ENCODE measurements at places on chromosomes 1 and 21.
A peak's percentile ranks its signal among the peaks of the same experiment; 100 is the strongest.

- no peak for DNase-seq
Observed at GRCh38 chr21:31338908-31339368, 5.1 kb downstream of the TIAM1 start.

GRCh38 chr1:164137273-164137925 lies 421.6 kb upstream of the PBX1 start:
- peak; percentile 98 for DNase-seq

GRCh38 chr1:110631836-110632620 lies 25.9 kb upstream of the KCNA2 start:
- no peak for DNase-seq

DNA sequence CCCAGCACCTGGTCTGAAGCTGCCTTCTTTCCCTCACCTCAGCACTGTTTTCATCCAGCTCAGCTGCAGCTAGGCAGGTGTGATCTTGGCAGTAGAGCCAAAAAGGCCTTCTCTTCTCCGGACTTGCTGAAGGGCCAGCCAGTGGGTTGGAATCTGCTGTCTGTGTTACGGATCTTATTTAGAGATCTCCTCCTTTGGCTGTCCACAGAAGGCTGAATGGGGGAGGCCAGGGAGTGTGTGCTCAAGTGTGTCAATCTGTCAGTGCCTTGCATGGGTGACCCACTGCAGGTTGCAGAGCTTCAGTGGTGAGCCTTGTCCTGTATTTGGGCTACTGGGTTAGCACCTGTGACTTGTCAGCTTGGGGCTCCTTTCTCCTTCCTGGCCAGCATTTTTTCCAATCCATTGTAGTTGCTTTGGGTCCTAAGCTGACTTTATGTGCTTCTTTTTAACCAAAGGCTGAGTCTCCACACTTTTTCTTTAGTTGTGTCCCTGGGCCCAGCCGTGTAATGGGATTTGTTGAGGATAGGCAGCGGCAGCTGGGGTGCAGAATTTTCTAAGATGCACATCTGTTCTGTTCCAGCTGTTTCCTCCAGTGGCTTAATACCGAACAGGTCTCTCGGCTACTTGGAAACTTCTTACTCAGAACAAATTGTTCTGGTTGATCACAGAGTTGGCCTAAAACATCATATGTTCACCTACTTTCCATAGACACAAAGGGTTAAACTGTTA lies 126.8 kb downstream of the PEX14 start:
- DNase-seq = no peak

DNA sequence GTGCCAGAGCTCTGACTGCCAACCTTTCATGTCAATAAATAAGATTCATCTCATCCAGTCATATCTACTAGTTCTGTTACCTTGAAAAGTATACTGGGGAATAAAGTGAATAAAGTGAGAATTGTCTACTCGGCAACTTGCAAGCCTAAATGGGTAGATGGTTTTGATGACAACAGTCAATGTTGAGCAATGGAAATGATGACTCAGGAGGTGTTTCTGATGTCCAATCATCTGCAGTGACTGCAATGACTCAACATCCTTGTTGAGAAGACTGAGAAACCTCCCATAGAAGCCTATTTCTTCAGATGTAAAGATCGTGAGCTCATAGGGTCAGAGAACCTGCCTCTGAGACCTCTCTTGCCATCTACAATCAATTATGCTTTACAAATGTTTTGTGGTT lies 276.4 kb downstream of the SPATA17 start:
- DNase-seq = no peak

DNA sequence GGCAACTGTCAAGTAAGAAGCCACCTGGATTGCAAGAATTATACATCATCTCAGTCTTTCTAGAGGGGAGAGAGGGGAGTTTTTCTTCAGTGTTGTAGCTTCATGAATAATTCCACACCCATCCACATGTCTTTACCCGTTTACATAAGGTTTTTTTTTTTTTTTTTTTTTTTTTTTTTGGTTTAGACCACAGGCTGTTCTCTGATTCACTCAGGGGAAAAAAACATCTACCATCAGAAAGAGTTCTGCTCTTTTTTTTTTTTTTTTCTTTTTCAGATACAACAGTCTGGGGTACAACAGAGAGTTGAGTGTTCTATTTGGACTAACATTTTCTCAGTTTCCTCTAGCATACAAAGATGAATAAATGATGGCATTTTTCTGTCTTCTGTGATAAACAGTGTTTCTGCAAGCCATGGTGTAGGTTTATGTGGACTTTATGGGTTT lies 4.9 kb upstream of the KIF14 start:
- DNase-seq = no peak

GRCh38 chr1:248857749-248858095 lies 1.2 kb downstream of the ZNF692 start:
- no peak for DNase-seq

- no peak for DNase-seq
Observed at GRCh38 chr1:168865850-168866620, 137.0 kb upstream of the DPT start.

DNA sequence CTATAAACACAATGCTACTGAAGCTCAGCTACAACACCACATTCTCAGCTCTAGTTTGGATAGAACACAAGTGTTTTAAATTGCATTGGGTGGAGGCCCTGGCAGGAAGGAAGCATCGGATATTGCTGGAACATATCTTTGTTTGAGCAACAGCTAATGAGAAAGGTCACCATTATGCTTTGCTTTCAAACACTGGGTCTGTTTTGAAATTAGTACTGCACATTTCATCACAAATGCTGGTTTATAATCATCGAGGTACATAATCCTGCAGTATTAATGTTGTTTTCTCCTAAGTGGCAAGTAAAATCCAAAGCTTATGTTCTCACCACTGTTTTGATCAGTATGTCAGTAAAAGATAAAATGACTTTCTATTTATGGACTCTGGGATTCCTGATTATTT lies 61.5 kb upstream of the ARHGAP29 start:
- DNase-seq = no peak

DNA sequence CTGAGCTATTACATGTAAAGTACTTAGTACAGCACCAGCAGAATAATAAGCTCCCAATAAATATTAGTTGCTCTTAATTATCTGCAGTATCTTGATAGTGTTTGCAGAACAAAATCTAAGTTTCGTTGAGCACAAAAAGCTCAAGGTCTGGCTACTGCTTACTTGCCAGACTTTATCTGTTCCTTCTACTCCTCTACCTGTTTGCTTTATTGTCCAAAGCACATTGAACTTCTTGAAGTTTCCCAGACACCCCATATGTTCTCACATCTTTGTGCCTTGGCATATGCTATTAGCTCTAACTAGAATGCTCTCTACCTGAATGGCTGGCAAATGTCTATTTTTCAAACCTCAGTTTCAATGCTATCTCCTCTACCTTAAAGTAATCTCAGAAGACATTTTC lies 54.9 kb downstream of the LRRC40 start:
- DNase-seq = no peak

- no peak for DNase-seq
Observed at GRCh38 chr1:7224644-7225043, 439.4 kb downstream of the CAMTA1 start.

GRCh38 chr1:186770421-186770820 lies 58.3 kb upstream of the PLA2G4A start:
- no peak for DNase-seq

DNA sequence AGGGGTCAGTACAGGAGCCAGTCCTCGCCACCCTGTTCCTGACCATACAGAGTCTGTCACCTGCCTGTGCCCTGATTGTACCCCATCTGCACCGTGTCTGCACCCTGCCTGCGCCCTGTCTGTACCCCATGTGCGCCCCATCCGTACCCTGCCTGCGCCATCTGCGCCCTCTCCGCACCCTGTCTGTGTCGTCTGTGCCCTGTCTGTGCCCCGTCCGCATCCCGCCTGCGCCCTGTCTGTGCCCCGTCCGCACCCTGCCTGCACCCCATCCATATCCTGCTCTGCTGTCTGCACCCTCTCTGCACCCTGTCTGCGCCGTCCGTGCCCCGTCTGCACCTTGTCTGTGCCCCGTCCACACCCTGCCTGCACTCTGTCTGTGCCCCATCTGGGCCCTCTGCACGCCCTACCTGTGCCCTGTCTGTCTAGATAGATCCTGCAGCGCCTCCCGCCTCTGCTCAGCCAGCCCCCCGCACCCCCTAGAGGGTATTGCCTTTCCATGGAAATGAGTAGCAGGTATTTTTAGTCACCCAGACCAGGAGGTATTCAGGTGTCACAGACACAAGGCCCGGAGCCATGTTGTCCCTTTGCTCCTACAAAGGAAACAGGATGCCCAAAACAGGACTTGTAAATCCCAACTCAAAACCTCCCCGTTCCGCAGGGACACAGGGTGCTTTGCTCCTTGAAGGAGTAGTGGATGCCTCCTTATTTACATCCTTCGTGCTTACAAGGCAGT lies 7.7 kb upstream of the NPHP4 start:
- no peak for DNase-seq

GRCh38 chr1:42454403-42454802 lies 1.4 kb downstream of the ZMYND12 start:
- no peak for DNase-seq

GRCh38 chr1:152000964-152001630 lies 7.4 kb upstream of the S100A10 start:
- DNase-seq = no peak

DNA sequence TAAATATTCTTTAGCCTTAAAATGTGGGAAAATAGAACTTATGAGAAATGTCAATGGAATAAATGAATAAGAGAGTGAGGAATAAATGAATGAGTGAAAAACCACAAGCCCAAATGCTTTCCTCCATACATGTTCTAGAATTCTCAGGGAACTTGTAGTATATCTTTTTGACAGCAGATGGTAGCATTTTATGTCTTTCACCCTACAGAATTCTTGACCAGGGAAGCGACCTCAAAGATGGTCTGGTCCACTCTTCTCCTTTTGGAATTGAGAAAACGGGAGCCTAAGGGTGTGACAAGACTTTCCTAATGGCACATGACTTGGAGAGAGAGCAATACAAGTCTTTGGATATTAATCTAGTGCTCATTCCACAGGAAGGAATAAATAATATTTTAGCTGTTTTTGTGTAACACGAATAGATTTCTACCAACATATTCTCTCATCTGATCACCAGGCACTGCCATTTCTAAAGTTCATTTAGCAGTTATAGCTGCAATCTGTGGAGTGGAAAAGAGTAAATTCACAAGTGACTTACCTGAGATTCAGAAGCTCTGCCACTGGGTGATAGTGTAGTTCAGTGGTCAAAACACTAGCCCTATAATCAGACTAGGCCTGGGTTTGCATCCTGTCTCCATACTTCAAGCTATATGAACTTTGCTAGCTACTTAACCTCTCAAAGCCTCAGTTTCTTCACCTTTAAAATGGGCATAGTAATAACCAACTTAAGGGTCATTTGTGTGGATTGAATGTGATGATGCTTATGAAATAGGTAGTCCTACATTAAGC lies 15.0 kb upstream of the F5 start:
- no peak for DNase-seq

GRCh38 chr1:54894271-54894670 lies 7.3 kb upstream of the DHCR24 start:
- DNase-seq = no peak

DNA sequence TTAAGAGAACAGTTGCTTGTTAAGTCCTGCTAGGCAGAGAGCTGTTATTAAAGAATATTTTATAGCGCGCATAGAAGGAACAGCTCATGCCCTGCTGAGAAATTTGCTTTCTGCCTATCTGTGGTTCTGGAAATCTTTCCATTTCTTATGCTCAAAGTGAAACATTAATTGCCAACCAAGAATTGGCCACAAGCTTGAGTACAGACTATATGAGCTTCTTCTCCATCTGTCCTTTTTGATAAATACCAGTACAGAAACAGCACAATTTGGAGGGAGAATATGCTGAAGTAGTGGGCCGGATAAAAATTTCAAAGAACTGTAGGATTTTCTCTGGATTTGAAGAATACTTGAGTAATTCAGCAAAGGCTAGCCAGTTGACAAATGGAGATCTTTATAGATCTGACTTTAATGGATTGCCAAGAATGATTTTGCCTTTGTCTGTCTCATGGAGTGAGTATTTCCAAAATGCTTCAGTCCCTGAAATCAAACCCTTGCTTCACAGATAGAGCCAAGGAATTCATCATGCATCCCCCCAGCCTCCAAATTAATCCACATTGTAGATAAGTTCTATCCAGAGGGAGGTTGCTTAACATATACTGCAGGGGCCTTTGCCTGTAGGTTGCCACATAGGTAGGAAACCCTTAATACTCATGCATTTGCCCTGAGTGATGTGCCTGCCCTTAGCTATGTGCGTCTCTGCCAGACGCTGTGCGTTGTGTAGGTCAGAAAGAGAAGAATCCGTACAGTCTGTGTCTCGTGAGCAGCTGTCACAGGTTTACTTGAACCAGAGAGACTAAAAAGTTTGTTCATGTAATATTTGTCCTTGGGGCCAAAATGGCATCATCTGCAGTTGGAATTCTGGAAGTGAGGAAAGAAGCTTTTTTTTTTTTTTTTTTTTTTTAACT lies 44.2 kb downstream of the SMYD2 start:
- no peak for DNase-seq

GRCh38 chr1:28860332-28861073 lies 48.5 kb downstream of the OPRD1 start:
- DNase-seq = no peak

GRCh38 chr1:66282343-66282852 lies 251.6 kb upstream of the SGIP1 start:
- DNase-seq = no peak

DNA sequence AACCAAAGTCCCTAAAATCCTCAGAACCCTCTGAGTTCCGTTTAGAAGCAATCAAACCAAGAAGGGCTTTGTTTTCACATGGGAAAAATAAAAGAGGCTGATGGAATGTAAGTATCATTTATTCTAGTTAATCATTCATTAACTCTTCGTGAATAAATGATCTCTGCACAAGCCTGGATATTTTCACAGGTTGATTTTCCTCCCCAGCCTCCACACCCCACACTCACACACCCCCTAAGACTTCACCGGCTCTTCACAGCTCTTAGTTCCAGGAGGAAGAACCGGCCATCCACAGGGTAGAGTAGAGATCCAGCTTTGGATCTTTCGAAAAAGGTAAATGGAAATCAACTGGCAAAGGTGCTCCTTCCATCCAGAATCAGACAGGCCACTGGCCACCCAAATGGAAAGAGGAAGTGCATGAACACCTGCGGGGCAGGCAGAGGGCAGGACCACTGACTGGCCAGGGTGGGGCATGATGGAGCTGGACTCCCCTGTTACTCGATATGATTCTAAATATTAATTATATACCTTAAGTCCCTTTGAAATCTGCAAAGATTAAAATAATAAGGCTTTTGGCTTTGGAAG lies 10.0 kb downstream of the C1orf198 start:
- no peak for DNase-seq

DNA sequence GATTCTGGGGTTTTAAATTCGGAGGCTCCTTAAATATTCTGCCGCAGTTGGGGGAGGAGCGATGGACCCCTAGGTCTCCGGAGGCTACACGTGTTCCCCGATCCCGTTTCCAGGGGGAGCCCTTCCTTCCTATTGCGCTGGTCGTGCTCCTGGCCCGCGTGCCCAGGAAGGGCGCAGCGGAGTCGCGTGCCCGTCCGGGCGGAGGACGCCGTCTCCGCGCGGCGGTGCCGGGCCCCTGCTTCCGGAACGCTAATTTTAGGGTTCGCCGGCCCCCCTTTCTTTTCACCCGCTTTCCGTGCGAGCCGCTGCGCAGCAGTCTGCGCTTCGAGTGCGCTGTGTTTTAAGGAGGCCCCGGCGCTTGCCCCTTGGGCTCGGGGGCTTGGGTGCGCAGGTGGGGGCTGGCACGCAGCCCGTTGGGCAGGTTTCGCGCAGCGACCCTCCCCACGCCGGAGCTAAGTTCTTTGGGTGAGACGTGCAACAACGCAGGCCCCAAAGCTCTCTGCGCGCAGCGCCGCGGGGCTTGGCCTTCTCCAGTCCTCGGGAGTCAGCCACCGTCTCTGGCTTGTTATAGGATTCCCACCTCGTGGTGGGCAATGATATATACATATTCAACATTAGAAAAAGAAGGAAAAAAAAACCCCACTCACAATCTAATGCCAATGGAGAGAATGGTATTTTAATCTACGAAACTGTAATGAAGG lies 43.5 kb upstream of the DNAJC6 start:
- peak; percentile 66 for DNase-seq
